Activated naive CD4-positive, alpha-beta T cell treated with anti-CD3 and anti-CD28 coated beads, Interleukin-2, amount 10 ng/mL, durations not matched to agents 7 days and 5 days (primary cell): ENCODE measurements at places on chromosomes 3 and 15.

DNA sequence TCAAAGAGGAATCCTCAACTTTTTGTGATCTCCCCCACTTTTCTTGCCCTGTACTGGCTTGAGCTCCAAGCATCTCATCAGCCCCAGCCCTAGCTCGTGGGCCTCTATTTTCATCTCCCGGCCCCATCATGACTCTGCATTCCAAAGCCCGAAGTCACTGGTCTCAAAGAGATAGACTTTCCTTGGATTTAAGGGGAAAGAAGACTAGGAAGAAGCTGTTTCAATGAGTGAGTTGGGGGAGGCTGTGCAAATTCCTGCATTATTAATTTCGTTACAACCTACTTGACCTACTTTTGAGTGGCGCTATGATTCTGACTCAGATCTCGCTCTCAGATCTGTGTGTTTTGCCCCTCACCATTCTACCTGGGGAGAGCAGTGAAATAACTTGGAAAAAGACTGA is 266.6 kb upstream of the TBL1XR1 start:
- no peak overlapping the region for H3K27ac ChIP-seq
- DNase-seq: no peak
- H3K4me1 ChIP-seq: no peaks in the 10 kb centered on the region
- H3K27me3 ChIP-seq: no peaks in the 10 kb centered on the region

DNA sequence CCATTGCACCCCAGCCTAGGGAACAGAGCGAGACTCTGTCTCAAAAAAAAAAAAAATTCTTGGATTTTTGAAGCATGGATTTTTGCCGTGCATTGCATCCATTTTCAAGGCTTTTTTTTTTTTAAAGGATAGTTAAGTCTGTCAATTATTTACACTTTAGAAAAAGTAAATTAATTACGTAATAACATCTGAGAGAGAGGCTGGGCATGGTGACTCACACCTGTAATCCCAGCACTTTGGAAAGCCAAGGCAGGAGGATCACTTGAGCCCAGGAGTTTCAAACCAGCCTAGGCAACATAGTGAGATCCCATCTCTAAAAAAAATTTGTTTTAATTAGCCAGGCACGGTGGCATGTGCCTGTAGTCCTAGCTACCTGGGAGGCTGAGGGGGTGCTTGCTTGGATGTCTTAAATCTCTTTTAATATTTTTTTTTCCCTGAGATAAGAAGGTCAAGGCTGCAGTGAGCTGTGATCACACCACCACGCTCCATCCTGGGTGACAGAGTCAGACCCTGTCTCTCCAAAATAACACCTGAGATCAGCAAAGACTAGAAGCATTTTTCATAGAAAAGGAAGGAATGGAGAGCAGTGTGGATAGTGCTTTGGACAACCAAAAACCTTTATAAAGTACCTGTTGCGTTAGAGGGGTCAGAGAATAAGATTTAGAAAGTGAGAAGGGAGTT is 6.8 kb upstream of the SENP7 start:
- DNase-seq: no peak
- peak overlapping the region; percentile 95 for H3K27ac ChIP-seq
- H3K4me1 ChIP-seq: peaks cover 64% of the 10 kb centered on the region
- peak overlapping the region; percentile 50 for H3K4me3 ChIP-seq
- peaks cover 7% of the 10 kb centered on the region for H3K36me3 ChIP-seq

DNA sequence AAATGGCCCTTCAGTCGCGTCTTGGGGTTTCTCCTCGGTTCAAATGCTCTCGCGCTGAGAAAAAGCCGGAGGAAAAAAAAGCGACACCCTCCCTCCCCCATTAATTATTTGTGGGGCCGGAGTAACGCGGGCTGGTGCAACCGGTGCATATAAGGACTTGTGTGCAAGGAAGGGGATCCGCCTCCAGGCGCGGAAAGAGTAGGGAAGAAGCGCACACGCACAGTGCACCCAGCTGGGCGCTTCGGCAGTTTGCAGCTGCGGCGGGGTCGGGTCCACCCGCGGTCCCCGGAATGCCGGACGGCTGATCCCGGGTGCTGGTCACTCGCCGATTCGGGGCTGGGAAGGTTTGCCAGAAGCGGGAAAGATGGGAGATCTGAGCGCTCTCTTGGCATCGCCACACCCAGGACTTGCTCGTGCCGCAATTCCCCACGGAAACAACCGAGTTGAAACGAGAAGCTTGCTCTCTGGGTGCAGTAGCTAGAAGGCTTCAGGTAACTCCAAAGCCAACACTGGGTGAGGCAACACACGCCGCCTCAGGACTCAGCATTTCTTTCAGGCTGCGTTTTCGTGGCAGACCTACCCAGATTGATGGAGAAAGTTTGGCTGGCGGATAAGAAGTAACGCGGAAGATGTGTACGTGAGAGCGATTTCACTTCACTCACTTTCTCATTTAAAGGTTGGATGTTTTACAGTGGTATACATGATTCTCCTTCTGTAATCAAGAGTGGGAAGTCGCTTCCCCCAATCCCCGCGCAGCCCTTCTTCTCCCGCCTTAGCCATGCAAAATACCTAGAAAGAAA is 720 bp upstream of the TNIK start:
- H3K27ac ChIP-seq: peak overlapping the region; percentile 90
- peaks cover 45% of the 10 kb centered on the region for H3K4me1 ChIP-seq

- DNase-seq: no peak
- no peaks in the 10 kb centered on the region for H3K4me1 ChIP-seq
- H3K36me3 ChIP-seq: no peaks in the 10 kb centered on the region
- H3K27ac ChIP-seq: no peak overlapping the region
Measured at GRCh38 chr15:49990835-49991545, 128.0 kb downstream of the ATP8B4 start.

DNA sequence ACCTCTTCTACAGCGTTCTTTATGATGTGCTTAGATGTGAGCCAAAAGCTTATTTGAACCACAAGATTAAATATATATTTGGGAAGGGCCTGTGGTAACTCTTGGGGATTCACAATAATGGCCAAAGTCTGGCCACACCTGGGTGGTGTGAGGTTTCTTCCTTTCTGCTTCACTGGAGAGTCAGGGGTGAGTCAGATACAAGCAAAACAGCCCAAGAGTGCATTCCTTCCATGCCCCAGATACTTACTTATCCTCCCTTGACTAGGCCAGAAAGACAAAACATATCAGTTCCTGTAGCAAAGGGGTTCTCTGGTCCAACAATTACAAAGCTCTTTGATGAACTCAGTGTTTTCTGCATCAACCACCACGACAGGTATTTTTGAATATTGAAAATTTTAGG is 941 bp downstream of the ZBED2 start:
- H3K27me3 ChIP-seq: no peaks in the 10 kb centered on the region
- no peak for DNase-seq
- H3K4me3 ChIP-seq: peak overlapping the region; percentile 1
- H3K27ac ChIP-seq: peak overlapping the region; percentile 56
- H3K4me1 ChIP-seq: peaks cover 71% of the 10 kb centered on the region

DNA sequence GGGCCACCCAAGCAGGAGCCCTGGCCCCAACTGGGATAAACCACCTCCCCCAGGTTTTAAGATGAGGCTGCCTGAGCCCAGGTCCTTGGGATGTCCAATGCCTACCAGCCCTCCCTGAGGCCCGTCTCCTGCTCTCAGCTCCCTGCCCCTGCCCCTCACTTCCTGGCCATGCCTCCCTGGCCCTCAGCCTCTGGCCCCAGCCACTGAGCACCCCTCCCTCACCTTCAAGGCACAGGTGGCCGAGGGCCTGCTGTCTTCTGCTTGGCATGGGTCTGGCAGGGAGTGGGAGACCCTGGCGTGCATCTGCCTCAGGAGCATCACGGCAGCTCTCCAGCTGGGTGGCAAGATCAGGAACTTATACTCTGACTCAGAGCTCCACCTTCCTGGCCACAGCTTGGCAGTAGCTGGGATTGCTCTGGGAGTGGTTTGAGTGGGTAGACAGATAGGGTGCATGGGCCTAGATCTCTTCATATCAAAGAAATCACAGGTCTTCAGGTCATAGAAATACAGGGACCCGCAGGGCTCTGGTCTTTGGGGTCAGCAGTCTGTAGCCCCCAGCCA is at the start of gene PLA2G4E:
Gene PLA2G4E (minus strand): TSS at position 330 of the 561 bp plus-strand sequence. CDS start 12 bp downstream, at position 318.
- no peaks in the 10 kb centered on the region for H3K36me3 ChIP-seq
- H3K27me3 ChIP-seq: peaks cover 43% of the 10 kb centered on the region
- no peak within 1 kb of the TSS for H3K4me3 ChIP-seq
- DNase-seq: peak; percentile 17
- no peaks in the 10 kb centered on the region for H3K4me1 ChIP-seq

- DNase-seq: no peak
- peaks cover 22% of the 10 kb centered on the region for H3K27me3 ChIP-seq
- peak overlapping the region; percentile 68 for H3K4me3 ChIP-seq
- H3K36me3 ChIP-seq: no peaks in the 10 kb centered on the region
- no peak overlapping the region for H3K27ac ChIP-seq
Measured at GRCh38 chr15:74432271-74432967, 1.3 kb downstream of the SEMA7A start.

DNA sequence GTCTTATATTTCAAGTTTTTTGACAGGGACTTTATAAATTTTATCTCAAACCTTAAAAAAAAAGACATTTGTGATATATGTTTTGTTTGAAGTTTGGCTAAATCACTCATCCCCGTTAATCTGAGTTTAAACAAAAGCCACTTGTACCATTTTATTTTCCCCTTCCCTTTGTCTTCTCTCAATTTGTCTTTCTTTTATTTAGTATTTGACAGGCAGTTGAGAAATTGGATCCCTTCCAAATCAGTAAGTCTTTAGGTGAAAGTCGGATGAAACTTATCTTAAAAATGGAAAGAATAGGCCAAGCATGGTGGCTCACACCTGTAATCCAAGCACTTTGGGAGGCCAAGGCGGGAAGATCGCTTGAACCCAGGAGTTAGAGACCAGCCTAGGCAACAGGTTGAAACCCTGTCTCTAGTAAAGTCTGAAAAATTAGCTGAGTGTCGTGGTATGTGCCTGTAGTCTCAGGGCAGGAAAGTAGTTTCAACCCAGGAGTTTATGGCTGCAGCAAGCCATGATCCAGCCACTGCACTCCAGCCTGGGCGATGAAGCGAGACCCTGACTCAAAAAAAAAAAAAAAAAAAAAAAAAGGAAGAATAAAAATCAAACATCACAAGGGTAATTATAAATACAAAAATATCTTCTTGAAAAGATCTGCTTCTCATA is 394.6 kb upstream of the TPM1 start:
- no peak overlapping the region for H3K27ac ChIP-seq
- peaks cover 8% of the 10 kb centered on the region for H3K27me3 ChIP-seq
- no peaks in the 10 kb centered on the region for H3K4me1 ChIP-seq
- H3K4me3 ChIP-seq: no peak overlapping the region
- DNase-seq: no peak

GRCh38 chr15:73922186-73923151 is 3.8 kb upstream of the LOXL1 start:
- peaks cover 54% of the 10 kb centered on the region for H3K4me1 ChIP-seq
- H3K27me3 ChIP-seq: peaks cover 26% of the 10 kb centered on the region
- no peak for DNase-seq
- H3K27ac ChIP-seq: no peak overlapping the region
- H3K36me3 ChIP-seq: peaks cover 18% of the 10 kb centered on the region

DNA sequence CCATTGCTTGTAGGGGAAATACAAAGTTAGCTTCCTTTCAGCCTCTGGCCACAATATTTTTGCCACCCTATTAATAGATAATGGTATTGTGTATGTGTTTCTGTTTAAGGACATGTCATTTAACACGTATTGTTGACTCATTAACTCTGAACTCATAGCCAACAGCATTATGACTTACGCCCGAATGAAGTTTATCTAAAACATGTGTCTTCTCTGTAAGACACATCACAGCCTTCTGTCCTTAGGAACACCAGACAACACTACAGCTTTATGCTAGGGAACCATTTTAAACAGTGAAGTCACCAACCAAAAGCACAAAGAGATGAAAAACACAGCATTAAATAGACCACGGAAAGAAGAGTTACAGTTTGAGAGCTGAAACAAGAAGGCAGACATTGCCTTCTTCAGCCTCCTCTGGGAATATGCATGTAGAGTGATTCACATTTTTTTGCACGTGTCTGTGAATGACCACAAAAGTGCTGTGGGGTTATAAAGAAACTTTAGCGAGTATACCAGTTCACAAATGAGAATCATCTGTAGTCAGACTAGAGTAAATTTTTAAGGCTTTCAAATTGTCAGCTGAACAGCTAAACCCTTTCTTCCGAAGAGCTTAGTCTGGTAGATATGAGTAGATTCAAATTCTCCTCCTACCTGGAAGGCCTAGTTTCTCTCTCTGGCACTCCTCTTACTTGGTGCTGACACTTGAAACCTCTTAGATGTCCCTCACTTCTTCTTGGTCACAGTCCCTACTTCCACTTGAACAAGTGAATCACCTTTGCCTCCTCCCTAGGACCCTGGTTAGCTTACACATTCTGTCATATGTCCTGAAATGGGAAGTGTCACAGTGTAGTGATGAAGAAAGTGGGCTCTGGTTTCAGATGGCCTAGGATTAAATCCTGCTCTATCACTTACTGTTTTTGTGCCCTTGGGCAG is 32.2 kb downstream of the MCTP2 start:
- H3K36me3 ChIP-seq: peaks cover 5% of the 10 kb centered on the region
- H3K27ac ChIP-seq: no peak overlapping the region
- no peak for DNase-seq

DNA sequence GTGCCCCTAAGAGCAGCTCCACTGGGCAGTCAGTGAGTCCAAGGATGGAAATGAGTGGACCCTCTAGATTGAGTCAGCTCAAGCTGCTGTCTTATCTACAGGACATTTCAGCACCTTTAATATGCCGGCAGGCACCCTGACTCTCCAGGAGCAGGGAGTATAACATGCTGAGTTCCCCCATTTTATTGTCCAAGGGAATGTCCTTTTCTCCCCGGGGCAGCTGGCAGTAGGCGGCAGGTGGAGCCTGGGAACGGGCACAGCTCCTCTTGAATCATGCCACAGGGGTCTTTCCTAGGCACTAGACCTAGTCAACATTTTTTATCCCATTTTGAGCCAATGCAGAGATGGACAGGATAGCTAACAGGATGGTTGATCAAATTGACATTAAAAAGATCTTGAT is 14.8 kb downstream of the WNT7A start:
- peak overlapping the region; percentile 96 for H3K27ac ChIP-seq
- no peak for DNase-seq
- peaks cover 2% of the 10 kb centered on the region for H3K36me3 ChIP-seq
- H3K27me3 ChIP-seq: peaks cover 45% of the 10 kb centered on the region

DNA sequence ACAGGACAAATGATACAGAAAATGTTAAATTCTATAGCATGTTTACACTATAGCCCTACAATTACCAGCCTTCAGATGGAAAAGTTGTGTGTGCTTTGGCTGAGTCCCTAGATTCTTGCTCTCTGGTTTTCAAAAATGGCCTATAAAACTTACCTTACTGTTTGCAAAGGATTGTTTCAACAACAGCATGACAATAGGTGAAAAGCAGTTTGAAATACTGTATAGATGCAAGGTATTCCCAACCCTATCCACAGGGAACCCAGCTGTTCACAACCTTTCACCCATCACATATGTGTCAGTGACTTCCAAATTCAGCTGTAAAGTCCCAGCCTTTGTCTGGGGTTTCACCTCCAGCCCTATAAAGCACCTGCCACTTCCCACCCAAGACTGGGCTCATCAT is 97.3 kb downstream of the NEK10 start:
- H3K36me3 ChIP-seq: no peaks in the 10 kb centered on the region
- H3K4me1 ChIP-seq: no peaks in the 10 kb centered on the region
- H3K4me3 ChIP-seq: no peak overlapping the region
- no peak for DNase-seq
- H3K27me3 ChIP-seq: no peaks in the 10 kb centered on the region
